ENCODE measurements at places on chromosomes 13 and 19.

DNA sequence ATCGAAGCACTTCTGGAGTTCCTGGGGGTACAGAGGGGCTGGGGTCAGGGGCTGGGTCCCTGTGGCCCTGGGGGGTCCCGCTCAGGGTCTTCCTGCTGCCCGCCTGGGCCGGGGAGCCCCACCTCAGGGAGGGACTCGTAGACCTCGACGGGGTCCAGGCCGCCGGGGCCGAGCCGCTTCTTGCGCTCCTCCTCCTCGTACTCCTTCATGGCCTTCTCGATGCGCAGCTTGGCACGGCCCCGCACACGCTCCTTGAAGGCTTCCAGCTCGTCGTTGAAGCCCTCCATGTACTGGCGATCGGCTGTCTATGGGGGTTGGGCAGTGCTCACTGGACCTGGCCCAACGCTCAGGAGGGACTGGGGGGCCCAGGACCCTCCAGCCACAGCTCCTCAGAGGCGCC lies 10.2 kb downstream of the CDC37 start:
- no peak for DNase-seq

DNA sequence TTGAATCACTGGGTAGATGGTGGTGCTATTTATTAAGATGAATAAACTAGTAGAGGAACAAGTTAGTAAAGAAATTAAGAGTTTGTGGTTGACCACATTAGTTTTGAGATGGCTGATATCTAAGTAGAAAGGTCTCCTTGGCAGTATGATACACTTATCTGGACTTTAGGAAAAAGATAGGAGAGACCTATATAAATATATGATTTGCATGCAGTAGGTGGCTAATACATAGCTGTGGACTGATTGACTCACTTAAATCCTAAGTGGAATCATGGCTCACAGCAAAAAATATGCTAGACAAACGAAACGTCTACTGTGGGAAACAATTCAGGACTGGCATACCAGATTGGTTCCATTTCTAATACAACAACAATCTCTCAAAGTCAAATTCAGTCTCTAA lies 92.0 kb downstream of the CAB39L start:
- DNase-seq = no peak

DNA sequence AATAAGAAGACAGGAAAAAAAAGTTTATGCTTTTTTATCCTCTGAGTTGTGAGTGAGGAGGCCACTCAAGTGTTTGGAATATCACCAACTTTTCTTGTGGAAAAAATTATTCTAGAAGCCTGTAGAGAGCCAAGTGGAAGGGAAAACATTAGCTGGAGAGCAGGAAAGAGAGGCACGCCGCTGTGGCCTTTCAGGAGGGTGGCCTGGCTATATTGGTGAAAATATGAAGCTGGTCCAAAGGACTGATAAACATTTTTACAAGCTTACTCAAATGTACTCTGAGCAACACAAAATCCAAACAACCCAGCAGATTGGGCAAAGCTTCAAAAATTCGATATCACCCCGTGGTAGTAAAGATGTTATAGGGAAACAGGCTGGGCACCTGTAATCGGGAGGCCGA lies 2.3 kb upstream of the EIF3G start:
- no peak for DNase-seq

DNA sequence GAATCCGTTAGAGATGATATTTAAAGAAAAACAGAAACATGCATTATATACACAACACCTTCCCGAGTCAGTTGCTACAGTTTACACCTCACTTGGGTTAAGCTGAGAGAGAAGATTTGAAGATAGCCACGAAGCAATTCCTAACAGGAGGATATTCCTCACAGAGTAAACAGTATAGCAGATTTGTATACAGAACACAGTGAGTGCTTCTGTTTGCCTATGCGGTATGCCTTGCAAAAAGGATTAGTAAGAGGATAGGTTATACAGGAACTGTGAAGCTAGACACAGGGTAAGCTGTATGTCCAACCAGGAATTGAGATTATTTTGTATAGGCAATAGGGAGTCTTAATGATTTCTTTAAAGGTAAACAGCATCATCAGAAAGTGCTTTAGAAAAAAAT lies 471.8 kb downstream of the LIG4 start:
- no peak for DNase-seq

GRCh38 chr13:98803111-98803561 lies 50.7 kb upstream of the SLC15A1 start:
- DNase-seq = no peak
